ENCODE measurements at places on chromosomes 4 and X.

GRCh38 chr4:152106781-152107321 is 346.0 kb upstream of the GATB start:
- DNase-seq: no peak

DNA sequence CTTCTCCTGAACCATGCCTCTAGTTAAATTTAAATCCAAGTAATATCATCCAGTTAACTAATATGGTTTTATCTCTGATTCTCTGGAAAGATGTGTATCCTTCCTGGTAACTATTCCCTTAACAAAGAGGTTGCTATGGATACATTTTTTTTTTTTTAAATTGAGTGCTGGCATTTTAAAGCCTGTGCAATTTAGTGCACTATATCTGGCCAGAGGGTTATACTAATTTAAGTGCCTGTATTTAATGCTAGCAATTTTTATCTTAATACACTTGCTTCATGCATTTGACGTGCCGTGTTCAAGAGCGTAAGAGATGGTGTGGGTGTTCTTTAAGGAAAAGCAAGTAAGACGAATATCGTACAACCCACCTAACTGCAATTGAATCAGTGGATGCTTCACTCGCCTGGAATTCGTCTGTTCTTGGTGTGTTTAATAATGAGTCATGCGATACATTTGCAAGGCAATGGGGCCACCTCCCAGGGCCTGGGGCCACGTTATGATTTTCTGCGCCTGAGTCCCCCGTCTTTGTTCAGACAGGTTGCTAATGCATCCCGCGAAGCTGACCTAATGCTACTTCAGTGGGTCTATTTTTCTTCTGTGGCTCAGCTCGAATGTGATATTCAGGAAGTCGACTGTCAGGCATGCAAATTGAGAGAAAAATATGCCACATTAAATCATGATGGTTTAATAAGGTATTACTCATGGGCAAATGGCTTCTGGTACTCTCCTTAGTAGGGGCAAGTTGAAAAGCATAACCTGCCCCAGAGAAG is 14.2 kb upstream of the MID1 start:
- no peak for DNase-seq

GRCh38 chr4:10045481-10045880 is 24.2 kb upstream of the SLC2A9 start:
- no peak for DNase-seq

GRCh38 chr4:17206829-17207801 is 304.8 kb downstream of the QDPR start:
- DNase-seq: no peak

DNA sequence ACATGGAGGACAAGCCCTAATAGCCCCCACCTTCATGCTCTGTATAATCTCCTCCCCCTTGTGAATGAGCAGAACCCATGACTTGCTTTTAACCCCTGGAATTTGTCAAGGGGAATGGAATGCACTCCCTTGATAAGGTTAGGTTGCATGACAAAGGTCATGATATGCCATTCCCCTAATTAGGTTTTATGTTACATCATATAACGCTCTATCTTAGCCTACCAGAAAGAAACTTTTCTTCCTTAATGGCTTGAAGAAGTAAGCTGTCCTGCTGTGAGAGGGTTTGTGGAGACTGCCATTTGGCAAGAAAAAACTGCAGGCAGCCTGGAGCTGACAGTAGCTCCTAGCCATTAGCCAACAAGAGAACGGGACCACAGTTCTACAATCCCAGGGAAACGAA is 399.8 kb upstream of the MAD2L1 start:
- DNase-seq: no peak

GRCh38 chr4:74543231-74543781 is 98.4 kb downstream of the AREG start:
- no peak for DNase-seq

GRCh38 chr4:75705198-75705977 is 19.0 kb upstream of the USO1 start:
- no peak for DNase-seq

- DNase-seq: no peak
These were observed 31.8 kb upstream of the KCNE5 start for GRCh38 chrX:109656774-109657173.

Data from stimulated activated CD4-positive, alpha-beta T cell treated with anti-CD3 and anti-CD28 coated beads, TNF-alpha, amount 100 ng/mL, for 48 hours (primary cell).